ENCODE measurements at places on chromosomes 1 and 21.

GRCh38 chr1:81484284-81484683 is 316.4 kb upstream of the ADGRL2 start:
- no peak for DNase-seq

DNA sequence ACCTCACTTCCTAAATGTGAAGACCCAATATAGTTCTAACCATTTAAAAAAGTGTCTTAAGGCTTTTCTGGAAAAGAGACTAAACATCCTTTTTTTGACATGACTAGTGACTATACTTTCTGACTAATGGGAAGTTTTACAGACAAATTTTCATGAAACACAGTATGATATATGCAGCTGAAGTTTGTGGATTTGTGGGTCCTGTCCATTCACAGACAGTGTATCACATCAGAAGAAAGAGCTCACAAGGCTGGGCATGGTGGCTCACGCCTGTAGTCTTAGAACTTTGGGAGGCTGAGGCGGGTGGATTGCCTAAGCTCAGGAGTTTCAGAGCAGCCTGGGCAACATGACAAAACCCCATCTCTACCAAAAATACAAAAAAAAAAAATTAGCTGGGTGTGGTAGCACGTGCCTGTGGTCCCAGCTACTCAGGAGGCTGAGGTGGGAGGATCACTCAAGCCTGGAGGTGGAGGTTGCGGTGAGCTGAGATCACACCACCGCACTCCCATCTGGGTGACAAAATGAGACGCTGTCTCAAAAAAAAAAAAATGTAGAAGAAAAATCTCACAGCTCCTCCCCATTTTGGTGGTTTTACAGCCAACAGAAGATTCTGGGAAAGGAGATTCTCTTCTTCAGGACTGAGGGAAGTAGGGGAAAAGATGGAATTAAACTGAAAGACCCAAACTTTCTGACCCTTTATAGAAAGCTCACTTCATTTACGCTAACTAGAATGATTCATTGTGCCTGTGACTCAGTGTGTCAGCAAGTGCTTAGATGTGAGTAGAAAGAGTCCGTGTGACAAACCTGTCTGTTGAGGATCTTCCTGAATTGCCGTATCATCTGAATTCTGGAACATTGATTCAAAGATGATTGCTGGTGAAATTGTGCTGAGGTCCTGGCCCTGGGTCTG is 15.2 kb upstream of the YRDC start:
- DNase-seq: no peak

DNA sequence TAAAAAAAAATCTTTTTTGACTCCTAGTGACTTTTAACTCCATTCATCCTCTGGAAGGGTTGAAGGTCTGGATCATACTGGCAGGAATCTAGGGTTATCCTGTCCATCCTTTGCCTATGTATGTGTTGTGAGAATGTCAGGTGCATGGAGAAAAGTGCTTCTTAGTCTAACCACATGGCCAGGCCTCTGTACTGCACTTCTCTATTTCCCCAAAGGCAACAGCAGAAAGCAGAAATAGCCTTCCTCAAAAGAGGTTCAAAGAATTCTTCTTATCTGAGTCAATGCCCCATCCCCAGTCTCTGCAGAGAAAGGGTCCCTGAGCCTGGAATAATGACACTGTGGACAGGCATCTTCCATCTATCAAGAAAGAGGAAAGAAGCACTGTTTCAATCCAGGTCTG is 85.7 kb upstream of the CD34 start:
- no peak for DNase-seq

DNA sequence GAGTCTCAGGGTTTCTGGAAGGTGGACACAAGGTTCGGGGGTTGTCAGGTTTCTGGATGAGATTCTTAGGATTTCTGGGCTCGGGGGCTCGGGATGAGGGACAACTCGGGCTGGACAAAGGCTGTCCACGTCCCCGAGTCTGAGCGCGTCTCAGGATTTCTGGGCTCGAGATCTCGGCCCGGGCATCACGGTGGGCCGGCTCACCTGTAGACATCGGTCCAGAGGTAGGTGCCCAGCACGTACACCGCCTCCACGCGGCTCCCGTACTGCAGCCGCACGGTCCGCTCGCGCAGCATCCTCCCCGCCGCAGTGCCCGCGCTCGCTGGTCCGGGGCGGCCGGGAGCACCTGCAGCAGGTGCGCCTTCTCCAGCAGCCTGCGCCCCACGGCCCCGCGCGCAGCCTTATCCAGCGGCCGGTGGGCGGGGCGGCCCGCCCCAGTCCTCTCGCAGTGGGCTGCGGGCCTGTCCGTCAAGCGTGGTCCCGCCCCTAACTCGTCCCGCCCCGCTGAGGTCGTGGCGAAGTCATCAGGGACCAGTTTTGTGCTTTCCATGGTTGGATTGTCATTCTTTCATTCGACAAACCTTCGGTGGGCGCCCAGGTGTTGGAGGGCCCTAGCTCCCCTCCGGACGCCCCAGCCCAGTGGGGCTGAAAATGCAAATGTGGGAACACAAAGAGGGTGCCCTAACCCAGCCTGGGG is at the start of gene PADI2:
PADI2 (minus strand) TSS at position 376 of the 697 bp plus-strand sequence; CDS start at position 296, 80 bp downstream.
- no peak for DNase-seq

DNA sequence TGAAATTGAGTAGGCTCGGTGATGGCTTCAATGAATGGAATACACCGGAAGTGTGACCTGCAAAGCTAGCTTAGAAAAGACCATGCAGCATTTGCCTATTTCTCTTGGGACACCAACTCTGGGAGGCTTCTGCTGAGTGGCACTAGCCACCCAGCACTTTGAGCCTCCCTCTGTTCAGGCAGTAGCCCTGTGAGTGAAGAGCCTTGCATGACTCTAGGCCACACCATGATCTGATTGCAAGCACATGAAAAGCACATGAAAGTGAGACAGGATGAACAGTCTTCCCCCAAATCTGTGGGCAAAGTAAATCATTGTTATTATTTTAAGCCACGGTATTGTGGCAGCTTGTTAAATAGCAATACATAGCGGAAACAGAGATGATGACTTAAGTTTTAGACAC is 2.8 kb downstream of the CD48 start:
- no peak for DNase-seq

- no peak for DNase-seq
Measured at GRCh38 chr1:14822493-14822892, 224.0 kb downstream of the KAZN start.

DNA sequence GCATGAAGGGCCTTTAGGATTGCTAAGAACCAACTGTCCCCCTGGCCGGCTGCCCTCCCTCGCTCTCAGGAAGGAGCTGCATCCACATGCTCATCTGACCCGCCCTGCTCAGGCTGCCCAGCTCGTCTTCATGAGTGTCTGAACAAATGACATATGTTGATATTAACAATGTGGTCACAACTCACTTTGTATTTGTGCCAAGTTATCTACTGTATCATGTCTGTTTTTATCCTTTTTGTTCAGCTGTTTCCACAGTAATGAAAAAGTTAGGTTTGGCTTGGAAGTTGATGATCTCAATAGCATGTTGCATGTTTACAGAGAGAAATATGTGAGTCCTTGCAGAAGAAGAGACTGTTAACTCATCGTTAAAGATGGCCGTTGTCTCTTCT is 75.1 kb downstream of the PHTF1 start:
- DNase-seq: no peak

DNA sequence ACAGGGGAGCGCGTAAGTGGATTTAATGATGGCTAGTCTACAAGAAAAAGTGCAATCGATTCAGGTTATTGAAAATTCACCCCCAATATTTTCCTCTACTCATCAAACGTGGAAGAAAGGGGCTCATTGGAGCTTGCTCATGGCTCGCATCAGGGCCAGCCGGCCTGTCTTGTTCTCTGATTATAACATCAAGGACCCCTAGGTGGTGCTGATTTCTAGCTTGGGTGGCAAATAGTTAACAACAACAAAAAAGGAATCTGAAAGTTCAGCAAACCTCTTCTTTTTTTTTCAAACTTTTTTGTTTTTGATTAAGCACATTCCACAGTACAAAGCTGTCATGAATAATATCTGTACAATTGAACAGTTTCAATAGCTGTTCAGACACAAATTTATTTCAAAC is 35.8 kb upstream of the SOD1 start:
- DNase-seq: no peak

GRCh38 chr1:50735443-50735842 is 224.6 kb downstream of the FAF1 start:
- DNase-seq: no peak

DNA sequence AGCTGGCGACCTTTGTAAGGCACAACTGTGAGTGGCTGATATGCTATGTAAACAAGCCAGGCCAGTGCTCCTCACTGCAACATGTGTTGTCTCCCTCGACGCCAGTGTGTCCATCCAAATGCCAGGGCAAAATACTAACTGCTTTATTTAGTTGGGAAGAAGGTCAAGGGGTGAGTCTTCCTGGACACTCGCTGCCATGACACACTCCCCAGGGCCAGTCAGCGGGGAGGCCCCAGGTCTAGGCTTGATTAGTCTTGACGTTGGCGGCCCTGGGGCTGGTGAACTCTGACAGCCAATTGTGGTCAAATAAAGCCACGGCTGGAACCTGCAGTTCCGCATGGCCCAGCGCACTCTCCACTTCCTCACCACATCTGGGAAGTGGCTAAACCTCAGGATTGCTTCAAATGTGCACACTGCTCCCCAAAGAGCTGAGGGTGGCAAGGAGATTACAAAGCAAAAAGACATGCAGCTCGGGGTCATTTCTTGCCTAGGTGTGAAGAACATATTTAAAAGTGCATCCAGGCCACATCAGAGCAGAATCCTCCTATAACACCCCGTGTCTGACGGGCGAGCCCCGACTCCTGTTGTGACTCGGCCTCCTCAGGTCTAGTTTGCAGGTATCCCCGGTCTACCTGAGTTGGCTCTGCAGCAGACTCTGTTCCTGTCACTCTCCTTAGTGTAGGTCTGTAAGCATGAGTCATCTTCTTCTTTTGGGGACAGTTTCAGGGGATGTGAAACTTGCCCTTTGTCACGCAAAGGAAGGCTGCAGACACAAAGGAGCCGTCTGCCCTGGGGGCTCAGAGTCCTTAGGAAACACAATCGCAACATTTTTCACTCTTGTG is 183.5 kb downstream of the RUNX1 start:
- DNase-seq: no peak

- DNase-seq: no peak
Measured at GRCh38 chr1:89952605-89953130, 42.2 kb upstream of the ZNF326 start.

- DNase-seq: no peak
Measured at GRCh38 chr1:38088791-38089190, 42.2 kb upstream of the POU3F1 start.

DNA sequence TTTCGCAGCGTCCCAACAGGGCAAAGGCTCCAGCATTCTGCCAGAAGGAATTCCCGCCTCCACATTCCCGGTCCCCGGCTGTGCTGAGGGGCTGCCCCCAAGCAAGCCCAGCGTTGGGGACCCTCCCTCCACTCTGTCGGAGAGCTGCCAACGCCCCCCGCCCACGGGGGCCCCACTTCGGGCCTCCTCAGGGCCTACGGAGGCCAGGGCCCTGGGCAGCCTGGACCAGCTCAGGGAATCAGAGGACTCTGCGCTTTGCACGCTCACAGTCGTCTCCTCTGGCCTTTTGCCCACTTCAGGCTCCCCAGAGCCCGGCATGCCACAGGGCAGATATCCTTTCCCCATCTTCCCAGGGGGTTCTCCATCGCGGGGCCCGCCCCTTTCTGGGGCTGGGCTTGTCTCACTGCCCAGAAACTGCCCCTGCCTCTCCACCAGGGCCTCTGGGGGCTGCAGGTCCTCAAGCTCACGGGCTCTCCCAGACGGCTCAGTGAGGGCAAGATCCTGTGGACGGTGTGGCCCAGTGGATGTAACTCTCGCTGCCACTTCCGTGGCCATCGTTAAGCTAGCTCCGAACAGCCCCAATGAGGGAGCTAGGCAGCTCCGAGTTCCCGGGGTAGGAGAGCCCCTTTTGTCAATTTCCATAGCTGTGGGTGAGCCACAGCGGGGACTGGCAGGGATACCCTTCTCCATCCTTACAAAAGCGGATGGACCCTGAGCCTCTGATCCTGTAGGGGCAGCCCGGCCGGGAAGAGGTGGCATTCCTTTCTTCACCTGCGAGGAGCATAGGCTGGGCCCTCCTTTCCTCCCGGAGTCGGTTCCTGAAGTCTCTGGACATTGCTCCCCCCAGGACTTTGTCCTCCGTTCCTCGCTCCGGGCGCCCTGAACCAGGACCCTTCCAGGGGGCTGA is 2.8 kb downstream of the ITPKB start:
- DNase-seq: no peak

- no peak for DNase-seq
Measured at GRCh38 chr1:39901464-39901713, 328 bp downstream of the MYCL start.

DNA sequence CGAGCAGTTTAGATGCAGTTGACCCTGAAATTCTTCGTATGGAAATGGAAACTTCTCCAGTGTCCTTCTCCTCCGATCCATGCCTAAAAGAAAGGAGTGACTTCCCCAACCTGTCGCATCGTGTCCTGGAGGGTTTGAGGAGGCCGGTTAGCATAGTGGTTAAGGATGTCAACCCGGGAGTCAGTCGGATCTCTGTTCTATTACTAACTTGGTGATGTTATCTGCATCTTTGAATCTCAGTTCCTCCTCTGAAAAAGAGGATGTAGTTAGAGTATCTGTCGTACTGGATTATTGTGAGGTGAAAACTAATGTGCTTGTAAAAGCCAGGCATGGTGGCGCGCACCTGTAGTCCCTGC is 684 bp downstream of the ZBTB8B start:
- no peak for DNase-seq

DNA sequence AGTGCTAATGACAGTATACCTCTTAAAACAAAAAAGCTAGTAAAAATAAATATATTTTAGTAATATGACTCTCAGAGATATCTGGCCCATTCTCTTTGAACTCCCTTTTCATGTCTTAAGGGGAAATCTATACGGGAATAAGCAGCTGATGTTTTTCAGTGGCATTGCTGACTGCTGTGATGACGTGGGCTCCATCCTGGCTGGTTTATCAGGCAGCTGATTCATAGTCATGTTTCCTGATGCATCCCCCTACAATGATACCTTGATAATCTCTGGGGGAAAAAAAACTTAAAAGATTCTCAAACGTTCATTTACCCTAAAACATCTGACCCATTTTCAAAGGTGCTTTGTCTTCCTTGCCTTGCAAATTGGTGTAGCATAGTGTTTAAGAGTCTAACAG is 53.8 kb downstream of the ABCA4 start:
- DNase-seq: no peak

DNA sequence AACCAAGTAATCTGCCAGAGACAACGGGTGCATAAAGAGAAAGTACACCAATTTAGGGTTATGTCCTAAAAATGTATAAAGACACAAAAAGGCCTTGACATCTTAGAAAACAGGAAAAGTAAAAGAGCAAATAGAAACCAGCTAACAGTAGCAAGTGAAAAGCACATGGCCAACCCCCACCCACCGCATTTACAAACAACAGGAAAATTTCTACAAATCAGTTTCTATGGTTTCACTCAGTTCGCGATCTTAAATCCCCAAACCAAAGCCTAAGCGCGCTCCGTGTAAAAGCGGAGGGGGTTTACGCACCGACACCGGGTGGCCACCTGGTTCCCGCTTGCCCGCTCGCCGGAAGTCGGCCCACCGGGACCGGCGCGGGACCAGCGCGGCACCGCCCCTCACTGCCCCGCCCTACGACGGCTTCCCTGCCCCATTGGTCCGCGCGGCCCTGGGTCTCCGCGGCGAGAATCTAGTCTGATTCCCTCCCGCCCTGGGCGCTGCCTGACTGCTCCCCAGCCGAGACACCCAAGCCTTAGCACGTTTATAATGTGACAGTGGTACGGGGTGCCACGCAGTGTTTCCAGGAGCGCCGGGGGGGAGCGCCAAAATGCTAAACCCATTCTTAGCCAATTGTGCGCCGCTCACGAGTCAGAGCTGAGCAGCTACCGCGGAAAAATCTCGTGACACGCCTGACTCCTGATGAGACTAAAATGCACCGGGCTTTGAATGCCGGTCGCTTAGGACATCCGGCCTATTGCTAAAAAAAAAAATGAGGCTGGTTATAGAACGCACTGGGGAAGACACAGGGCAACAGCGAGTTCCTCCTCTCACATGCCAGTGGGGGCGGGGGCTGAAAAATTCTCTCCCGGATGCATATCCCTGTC is at the start of gene GART:
GART (minus strand) TSS at position 362 of the 884 bp plus-strand sequence. CDS start 2,802 bp downstream, outside the sequence.
- DNase-seq: peak; percentile 71
